ENCODE measurements at places on chromosomes 4 and X. TPM values are rescaled to one million over a fixed set of nuclear protein-coding genes. Genes with fewer than 3 reads are reported as not detected.

GRCh38 chr4:138494116-138494515 lies 252.0 kb upstream of the SLC7A11 start:
- DNase-seq: no peak

DNA sequence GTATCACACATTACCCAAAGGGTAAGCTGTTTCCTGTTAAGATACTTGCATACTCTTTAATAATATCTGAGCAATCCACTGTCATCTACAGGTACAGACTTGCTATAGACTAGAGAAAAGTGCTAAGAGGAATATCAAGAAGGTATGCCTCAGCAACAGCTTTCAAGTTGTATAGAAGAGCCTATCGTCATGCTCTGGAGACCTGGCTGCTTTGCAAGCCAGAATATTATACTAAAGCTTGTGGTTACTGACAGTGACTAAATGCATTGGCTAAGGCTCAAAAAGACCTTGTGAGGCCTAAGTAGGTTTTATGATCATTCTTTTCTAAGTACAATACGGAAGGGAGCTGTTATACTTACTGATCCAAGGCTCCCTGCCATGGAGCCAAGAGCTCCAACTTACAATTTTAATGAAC lies 11.3 kb downstream of the LAMP2 start:
- DNase-seq: peak; percentile 14

DNA sequence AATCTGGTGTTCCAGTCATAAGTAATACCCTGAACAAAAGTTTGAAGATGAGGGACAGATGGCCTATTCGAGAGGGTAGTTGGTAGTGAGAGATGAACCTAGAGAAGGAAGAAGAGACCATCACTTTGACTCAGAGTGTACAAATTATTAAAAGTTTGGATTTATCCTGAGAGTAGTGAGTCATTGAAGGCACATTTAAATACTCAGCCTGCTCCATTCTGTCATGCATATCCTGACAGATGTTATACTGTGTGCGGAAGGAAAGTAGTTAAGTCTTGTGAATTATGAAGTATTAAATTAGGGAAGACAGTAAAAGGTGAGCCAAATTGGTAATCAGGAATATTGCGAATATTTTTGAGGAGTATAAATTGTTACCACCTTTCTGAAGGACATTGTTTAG lies 93.1 kb downstream of the KLHL34 start:
- no peak for DNase-seq

- no peak for DNase-seq
Measured at GRCh38 chrX:119734897-119735339, 23.5 kb upstream of the SOWAHD start.

DNA sequence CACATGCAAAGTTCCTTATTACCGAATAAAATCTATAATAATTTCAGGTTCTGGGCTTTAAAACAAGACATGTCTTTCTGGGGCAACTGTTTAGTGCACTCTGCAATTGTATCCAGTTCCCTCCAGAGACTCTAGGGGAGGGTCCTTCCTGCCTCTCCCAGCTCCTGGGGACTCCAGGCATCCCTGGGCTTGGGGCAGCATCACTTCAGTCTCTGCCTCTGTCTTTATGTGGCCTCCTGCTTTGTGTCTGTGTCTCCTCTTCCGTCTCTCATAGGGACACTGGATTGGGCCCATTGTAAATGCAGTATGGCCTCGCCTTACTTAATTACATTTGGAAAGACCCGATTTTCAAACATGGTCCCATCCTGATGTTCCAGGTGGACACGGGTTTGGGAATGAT lies 10.9 kb upstream of the ASMTL start:
- DNase-seq: no peak

GRCh38 chr4:120867506-120867905 lies 55.0 kb downstream of the PRDM5 start:
- no peak for DNase-seq

The PABPC1L2B gene
- polyA plus RNA-seq: not detected

GRCh38 chr4:58166490-58166889 lies 1056.3 kb upstream of the IGFBP7 start:
- DNase-seq: no peak

The SSX3 gene
- not detected for polyA plus RNA-seq

- peak; percentile 11 for DNase-seq
Measured at GRCh38 chr4:174173360-174173759, 110.1 kb downstream of the FBXO8 start.

DNA sequence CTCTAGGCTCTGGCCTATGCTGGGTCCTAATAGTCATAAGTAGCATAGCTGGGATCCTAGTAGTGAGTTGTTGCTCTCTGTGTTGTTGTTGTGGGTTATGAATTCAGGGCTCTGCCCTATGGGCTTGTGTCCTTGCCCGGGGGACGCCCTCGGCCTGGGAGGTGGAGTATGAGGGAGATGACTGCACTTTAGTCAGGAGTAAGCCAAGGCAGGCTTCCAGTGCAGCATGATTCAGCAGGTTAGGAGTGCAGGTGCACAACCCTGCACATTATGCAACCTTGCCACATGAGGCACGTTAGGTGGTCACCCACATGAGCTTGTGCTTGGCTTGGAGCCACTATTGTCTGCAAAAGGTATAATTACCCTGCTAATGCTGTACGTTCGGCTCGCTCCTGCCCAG lies 58.4 kb upstream of the CCDC149 start:
- DNase-seq: no peak

DNA sequence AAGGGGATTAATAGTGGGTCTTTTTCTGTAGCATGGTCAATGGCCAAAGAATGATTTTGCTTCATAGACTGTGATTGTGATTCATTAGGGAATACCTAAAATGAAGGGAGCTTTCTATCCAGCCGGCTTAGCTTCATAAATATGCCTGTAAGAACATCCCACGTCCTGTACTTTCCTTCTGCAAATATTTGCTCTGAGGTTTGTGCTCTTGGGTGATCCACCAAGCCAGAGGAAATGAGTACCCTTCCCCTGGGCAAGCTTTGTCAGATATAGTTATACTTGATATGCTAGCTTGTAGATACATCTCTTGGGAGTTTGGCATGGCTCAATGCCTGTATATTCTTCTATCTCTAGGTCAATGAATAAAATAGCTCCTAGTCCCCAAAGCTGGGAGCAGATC lies 28.2 kb upstream of the SPARCL1 start:
- no peak for DNase-seq

DNA sequence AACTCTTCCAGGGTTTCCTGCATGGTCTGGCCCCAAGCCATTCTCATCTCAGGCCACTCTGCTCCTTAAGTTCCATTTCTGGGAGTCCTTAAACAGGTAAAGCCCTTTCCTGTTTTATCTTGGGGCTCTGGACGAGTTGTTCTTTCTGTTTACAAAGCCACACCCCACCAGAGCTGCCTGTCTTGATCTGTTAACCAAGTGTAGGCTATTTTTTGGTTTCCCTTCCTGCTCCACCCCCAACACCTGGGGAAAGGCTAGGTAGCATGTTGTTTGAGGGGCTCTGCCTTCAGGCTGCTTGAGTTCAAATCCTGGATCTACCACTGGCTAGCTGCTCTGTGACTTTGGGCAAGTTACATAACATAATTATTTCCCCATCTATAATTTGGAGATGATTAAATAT lies 40.0 kb downstream of the ERVMER34-1 start:
- no peak for DNase-seq

DNA sequence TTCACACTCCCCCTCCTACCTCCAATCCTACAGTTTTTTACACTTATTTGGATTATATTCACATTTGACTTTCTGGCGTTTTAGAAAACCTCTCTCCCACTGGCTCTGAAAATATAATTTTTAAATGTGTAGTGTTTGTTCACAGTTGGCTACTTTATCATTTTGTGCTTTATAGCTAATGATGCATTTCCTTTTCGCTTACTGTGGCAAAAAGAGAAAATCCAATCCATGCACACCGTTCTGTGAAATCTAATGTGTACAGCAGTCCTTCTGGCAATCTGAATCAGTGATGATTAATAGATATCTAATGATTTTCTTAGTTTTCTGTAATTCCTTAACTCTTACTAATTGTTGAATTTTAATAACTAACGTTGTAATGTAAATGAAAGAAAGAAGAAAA lies 271.5 kb downstream of the ARAP2 start:
- DNase-seq: no peak

DNA sequence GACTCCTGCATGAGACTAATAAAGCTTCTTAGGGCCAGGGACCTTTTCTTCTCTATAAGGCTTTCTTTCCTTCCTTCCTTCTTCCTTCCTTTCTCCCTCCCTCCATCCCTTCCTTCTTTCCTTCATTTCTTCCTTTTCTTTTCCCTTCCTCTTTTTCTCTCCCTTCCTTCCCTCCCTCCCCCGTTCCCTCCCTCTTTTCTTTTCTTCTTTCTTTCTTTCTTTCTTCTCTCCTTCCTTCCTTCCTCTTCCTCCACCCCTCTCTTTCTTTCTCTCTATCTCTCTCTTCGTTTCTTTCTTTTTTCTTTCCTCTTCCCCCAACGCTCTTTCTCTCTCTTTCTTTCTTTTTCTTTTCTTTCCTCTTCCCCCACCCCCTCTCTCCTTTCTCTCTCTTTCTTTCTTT lies 2.5 kb upstream of the MAGEB17 start:
- no peak for DNase-seq

DNA sequence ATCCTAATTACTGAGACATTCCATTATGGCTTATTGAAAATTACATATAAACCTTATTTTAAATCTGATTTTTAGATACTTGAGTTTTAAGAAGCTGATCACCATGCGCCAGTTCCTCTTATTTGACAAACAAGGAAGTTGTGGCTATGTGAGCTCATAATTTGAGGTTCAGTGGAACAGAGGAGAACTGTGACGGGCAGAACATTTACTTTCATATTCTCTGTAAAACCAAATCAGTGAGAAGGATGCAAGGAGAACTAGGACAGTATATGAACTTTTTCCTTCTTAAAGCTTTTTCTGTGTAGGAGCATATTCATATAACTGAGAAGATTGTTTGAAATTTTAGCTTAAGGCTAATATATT lies 25.3 kb downstream of the STIM2 start:
- no peak for DNase-seq

- no peak for DNase-seq
Measured at GRCh38 chr4:106305435-106306055, 10.5 kb downstream of the TBCK start.

GRCh38 chrX:39063037-39063436 lies 261.8 kb downstream of the MID1IP1 start:
- DNase-seq: no peak

GRCh38 chr4:44186850-44187246 lies 261.8 kb downstream of the KCTD8 start:
- no peak for DNase-seq

The SRPK3 gene
- polyA plus RNA-seq: 1.2 TPM

GRCh38 chr4:18034099-18034498 lies 12.5 kb upstream of the LCORL start:
- DNase-seq: no peak

GRCh38 chrX:132033166-132033565 lies 10.1 kb downstream of the STK26 start:
- DNase-seq: no peak

The CSN1S1 gene
- not detected for polyA plus RNA-seq

DNA sequence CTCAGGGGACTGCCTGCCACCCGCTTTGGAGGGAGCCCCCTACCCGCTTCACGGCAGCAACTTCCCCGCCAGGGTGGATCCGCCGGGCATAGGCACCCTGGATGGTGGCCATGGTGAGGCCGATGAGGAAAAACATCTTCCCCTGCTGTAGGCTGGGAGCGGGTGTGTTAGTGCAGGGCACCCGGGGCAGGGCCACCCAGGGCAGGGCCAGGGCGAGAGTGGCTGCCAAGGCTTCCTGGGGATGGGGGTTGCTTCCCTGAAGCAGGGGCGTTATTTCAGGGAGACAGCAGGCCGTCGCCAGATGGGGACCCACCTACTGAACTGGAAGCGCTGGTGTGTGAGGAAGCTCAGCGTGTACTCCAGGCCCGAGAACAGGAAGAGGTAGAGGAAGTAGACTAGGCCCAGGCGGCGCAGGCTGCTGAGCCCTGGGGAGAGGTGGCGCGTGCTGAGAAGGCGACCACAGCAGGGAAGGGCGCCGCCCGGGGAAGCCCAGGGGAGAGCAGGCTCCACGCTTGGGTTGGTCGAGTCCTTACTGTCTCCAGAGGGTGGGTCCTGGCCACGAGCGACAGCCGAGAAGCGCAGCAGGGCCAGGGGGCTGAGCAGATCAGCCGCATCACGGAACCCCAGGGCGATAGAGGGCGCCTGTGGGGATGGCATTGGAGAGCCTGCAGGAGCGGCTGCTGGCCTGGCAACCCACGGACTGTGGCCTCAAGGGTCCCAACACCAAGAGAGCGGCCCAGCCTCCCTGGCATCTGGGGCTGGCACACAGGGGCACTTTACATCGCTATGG lies 31.5 kb downstream of the NOP14 start:
- no peak for DNase-seq

Measured in renal pelvis (tissue), 12 donors.